ENCODE measurements at places on chromosomes 2 and 18.

- no peak for DNase-seq
Observed at GRCh38 chr18:51580580-51580979, 383.1 kb upstream of the MEX3C start.

DNA sequence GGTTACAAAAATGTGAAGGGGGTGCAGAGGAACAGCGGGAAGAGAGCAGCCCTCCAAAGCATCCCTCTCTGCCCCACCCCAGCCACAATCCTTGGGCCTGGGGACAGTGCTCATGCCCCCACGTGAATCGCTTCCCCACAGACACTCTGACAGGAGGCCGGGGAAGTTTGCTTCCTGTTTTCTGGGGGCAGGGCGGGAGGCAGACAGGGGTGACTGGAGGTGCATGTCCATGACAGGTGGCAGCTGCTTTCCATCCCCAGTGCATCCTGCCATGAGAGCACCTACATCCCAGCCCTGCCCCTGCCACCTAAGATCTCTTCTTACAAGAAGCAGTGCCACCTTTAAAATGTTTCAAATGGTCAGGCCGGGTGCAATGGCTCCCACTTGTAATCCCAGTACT, 47.2 kb upstream of the UBE2F start:
- no peak for DNase-seq

DNA sequence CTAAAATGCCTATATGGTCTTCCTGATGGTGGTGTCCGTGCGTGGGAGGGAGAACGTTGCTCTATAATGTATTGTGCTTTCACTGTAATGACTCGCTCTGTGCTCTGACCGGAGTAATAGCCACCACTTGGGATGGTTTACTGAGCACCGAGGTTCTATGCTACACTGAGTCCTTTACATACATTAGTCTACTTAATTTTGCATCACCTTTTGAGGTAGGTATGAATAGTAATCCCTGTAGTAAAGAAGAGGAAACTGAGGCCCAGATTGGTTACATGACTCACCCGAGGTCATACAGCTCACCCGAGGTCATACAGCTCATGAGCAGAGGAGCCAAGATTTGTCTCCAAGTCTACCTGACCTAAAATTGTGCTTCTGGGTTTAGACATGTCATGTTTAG, 79.5 kb downstream of the ARMC9 start:
- no peak for DNase-seq

DNA sequence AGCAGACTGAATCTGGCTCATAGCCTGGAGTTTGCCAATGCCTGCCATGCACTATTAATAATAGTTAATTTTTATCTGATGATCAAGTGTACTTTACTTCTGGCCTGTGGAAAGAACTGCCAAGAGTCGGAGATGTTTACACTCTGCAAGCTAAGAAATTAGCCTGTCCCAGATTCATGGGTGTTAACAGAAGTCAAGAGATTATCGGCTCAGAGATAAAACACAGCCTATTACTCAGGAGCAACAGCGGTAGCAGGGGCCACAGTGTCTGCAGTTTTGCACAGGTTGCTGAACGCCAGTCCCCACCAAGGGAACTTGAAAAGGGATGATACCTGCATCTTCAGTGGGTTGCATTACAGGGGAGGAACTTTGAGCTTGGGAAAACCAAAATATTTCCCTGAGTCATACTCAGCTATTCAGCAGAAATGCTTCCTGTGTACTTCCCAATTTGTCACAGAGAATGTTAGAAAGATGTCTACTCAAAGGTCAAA, 4.3 kb upstream of the ADI1 start:
- DNase-seq, result no peak

- DNase-seq, result no peak
Observed at GRCh38 chr2:155364766-155365165, 666.3 kb downstream of the KCNJ3 start.
